ENCODE measurements at places on chromosomes 6 and 20. TPM values are rescaled to one million over a fixed set of nuclear protein-coding genes. Genes with fewer than 3 reads are reported as not detected.
A peak's percentile ranks its signal among the peaks of the same experiment; 100 is the strongest.

GRCh38 chr6:157859775-157860504 lies 36.9 kb downstream of the SNX9 start:
- no peaks in the 10 kb centered on the region for H3K36me3 ChIP-seq
- H3K27ac ChIP-seq, result peak overlapping the region; percentile 19
- peak overlapping the region; percentile 63 for H3K4me3 ChIP-seq
- no peaks in the 10 kb centered on the region for H3K27me3 ChIP-seq
- no peak for DNase-seq
- H3K4me1 ChIP-seq, result peaks cover 35% of the 10 kb centered on the region

- H3K27me3 ChIP-seq, result no peaks in the 10 kb centered on the region
- H3K27ac ChIP-seq, result peak overlapping the region; percentile 98
- peak overlapping the region; percentile 97 for H3K4me3 ChIP-seq
- no peak for DNase-seq
- no peaks in the 10 kb centered on the region for H3K36me3 ChIP-seq
- peaks cover 32% of the 10 kb centered on the region for H3K4me1 ChIP-seq
Observed at GRCh38 chr6:119076173-119076572, 2.3 kb downstream of the FAM184A start.

- peak overlapping the region; percentile 99 for H3K4me3 ChIP-seq
- peaks cover under 1% of the 10 kb centered on the region for H3K27me3 ChIP-seq
- DNase-seq, result no peak
- no peaks in the 10 kb centered on the region for H3K36me3 ChIP-seq
Observed at GRCh38 chr6:135054226-135054568, 425 bp downstream of the HBS1L start.

GSTA2 gene
- not detected for total RNA-seq
